ENCODE measurements at places on chromosomes 5 and 9.

DNA sequence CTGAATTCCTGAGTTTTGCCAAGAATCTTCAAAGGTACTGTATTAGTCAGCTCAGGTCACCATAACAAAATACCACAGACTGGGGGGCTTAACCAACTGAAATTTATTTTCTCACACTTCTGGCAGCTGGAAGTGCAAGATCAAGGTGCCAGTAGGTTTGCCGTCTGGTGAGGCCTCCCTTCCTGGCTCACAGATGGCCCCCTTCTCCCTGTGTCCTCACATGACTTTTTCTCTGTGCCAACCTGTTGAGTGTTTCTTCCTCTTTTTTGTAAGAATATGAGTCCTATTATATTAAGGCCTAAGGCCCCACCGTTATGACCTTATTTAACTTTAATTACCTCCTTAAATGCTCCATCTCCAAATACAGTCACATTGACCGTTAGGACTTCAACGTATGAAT is 156.1 kb upstream of the KIF2A start:
- DNase-seq = no peak

DNA sequence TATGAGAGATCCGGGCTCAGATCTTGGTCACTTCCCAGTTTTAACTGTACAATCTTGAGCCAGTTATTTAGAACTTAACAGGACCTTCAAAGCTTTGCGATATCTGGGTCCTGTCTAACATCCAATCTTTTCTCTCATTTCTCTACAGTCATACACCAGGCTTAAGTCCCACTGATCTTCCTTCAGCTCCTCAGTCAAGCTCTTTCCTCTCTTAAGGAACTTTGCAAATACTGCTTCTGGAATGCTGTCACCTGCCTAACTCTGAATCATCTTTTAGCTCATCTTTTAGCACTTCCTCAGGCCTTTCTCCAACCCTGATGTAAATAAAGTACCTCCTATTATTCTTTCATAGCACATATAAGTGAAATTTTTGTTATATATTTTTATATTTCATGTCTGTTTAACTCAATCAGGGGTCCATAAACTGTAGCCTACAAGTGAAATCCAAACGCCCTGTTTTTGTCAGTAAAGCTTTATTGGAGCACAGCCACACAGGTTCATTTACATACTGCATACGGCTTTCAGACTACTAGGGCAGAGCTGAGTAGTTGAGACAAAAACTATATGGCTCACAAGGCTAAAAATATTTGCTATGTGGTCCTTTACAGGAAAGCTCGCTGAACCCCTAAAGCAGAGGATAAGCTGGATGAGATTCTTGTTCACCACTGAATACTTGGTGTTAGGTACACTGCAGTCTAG is 63.5 kb downstream of the MEF2C start:
- no peak for DNase-seq

- DNase-seq = no peak
Observed at GRCh38 chr5:436641-436975, 6.4 kb upstream of the EXOC3 start.

GRCh38 chr5:132556763-132557477 is at the start of gene RAD50:
TSS of gene RAD50 (plus strand) at chr5:132556977. CDS start at chr5:132557325, 348 bp downstream.
- DNase-seq = peak; percentile 43

DNA sequence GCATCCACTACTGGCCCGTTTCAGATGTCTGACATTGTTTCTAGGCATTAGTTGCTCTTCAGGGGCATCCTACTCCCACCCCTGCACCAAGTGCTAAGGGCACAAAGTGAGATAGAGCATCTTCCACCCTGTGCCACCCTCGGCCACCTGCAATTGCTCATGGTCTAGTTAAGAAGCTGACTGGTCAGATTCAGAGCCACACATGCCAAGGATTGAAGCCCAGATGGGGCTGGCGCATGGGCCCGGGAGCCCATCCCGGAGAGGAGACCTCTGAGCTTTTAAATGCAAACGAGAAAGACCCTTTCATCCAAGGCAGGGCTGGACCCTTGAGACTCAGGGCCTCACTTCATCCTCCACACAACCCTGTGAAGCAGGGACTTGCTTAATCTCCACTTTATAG is 28.5 kb downstream of the HRH2 start:
- DNase-seq = no peak

DNA sequence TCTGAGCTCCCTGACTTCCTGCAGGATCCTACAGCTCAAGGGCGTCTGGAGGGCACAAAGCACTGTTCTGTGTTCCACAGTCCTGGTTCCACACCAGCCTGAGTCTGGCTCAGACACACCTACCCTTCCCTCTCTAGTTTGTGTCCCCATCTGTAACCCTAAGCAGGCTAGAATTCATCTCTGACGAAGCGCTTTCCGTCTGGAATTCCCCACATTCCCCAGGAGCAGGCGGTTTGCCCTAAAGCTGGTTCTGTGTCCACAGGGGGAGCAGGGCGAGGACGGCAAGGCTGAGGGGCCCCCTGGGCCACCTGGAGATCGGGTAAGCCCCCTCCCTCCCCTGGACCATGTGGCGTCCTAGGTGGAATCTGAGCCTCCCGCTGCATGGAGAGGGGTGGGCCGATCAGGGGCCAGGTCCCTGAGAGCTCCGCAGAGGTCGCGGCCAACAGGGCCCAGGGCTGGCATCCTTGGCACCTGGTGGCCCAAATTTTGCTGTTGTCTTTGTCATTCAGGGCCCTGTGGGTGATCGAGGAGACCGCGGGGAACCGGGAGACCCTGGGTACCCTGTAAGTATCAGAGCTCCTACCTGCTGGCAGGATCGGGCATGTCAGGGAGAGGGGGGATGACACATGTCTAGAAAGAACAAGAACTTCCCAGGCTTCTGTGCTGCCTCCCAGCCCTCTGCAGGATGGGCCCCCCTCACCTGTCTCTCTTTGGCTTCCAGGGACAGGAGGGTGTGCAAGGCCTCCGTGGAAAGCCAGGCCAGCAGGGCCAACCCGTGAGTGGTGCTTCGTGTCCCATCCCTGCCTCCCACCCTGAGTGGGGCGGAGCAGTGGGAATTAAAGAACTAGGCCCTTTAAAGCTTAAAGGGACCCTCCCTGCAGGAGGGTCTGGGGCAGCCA is 34.5 kb upstream of the ORM1 start:
- DNase-seq = peak; percentile 34

DNA sequence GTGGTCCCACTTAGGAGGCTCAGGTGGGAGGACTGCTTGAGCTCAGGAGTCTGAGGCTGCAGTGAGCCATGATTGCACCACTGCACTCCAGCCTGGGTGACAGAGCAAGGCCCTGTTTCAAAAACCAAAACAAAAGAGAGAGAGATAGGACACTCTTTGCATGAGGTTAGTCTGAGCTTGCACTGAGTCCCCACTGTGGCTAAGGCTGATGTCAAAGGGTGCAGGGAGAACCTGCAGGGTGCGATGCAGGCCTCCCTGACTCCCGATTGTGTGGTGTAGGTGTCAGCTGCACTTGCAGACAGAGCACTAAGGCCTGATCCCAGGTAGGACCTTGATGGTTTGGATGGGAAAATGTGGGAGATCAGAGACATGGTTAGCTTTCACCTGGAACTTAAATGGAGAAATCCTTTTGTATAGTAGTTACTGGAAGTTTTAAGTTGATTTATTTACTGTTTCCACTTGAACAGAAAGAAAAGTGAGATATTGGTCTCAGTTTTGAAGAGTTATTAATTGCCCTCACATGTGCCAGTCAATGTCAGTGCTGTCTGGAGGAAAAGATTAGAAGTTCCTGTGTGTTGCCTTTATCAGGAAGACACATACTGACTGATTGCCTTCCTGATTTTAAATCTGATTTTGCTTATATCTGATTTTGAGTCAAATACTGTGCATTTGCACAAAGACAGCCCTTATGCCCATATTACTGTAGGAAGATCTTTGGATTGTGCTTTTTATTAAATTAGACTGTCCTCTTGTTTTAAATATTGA is 260.0 kb downstream of the MAST4 start:
- no peak for DNase-seq

- DNase-seq = no peak
Observed at GRCh38 chr5:60535198-60535597, 164.8 kb downstream of the DEPDC1B start.

- no peak for DNase-seq
Observed at GRCh38 chr5:12861886-12862654, 957.8 kb upstream of the CTNND2 start.

DNA sequence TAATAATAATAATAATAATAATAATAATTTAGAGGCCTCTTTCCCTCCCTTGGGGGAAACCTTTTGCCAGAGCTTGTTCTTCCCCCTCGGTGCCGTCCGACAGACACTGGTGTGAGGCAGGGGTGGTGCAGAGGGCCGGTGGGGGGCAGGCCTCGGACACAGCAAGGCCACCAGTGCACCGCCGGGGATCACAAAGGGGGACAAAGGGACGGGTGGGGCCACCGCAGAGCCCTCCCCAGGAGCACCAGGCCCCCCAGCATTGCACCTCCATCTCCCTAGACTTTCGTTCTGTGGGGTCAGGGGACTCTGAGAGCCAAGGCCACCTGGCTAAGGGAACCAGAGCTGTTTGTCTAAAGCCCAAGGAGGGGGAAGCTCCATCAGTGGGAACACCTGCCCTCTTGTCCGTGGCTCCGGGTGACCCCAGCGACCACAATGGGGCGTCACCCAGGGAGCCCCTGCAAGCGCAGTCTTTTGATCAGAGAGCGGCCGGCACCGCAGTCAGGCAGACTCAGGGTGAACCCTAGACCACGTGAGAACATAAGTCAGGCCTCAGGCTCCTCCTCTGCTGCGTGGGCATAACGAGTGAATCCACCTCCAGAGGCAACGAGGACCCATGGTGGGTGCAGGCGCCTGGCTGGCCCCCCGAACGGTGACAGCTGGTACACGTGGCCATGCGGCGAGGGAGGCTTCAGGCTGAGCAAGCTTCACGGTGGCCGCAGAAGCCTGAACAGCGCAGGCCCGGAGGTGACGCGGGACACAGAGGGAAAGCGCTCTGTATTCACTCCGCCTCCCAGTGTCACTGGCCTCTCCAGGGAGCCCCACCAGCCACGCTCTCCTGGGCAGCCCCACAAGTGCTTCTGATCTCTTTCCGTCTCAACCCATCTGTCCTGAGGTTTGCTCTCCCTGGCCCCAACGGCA is 12.0 kb upstream of the QSOX2 start:
- DNase-seq = no peak

GRCh38 chr5:52685566-52685965 is 102.2 kb upstream of the ITGA1 start:
- DNase-seq = no peak

DNA sequence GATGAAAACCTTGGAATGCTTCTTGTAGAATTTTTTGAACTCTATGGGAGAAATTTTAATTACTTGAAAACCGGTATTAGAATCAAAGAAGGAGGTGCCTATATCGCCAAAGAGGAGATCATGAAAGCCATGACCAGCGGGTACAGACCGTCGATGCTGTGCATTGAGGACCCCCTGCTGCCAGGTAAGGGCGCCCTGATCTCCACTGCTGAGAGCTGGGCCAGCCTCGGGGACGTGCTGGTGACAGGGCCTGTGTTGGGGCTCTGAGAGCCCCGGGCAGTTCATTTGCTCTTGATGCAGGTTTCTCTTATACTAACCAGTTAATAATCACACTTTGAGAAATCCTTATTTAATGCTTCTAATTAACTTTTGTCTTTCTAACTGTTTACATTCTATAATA is 33.0 kb downstream of the TENT4A start:
- DNase-seq = no peak

- DNase-seq = no peak
Observed at GRCh38 chr9:110064803-110065202, 143.2 kb downstream of the C9orf152 start.

- no peak for DNase-seq
Observed at GRCh38 chr5:132001647-132002561, 9.6 kb downstream of the ACSL6 start.

DNA sequence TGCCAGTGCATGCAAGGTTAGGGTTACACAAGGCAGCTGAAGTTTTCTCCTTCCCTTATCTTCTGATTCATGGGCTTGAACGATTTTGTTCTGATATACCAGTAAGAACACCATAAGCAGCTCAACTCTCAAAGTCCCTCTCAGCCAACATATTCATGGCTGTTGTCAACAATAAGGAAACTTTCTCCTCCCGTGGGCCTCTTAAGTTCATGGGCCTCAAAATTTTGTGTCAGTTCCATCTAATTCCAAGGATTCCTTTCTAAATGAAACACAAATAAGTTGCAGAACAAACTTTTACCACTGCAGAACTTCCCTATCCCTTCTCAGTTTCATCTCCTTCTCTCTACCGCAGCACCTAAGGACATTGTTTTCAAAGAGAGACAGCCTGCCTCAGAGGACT is 23.6 kb upstream of the CAST start:
- DNase-seq = no peak

DNA sequence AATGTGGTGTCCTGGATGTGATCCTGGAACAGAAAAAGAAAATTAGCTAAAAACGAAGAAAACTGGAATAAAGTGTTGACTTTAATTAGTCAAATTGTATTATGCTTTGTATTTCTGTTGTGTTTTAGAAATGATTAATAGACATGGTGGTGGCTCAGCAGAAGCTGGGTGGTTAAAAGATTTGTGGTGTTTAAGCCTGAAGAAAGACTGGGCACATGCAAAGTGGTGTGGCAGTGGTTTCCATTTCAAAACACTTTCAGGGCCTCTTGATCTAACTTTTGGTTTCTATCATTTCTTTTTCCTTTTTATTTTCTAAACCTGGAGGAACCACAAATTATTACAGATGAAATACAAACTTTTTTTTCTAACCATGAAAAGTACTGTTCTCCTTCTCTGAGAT is 44.1 kb downstream of the ADGRV1 start:
- DNase-seq = no peak

DNA sequence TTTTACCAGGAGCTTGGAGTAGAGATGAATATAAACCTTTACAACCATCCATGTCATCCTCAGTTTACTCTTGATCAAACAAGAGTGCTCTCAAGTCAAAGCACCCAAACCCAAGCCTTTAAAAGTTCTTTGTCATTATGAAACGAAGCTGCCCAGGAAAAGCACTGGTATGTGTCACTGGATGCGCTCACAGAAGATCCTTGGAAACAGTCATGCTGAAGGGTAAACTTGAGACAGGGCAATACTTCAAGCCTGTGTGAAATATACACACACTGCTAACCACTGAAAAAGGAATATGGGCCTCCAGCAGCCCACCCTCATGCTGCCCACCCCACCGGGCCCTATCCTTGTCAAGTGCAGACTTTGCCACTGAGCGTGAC is 84.5 kb downstream of the PRRT1B start:
- no peak for DNase-seq

DNA sequence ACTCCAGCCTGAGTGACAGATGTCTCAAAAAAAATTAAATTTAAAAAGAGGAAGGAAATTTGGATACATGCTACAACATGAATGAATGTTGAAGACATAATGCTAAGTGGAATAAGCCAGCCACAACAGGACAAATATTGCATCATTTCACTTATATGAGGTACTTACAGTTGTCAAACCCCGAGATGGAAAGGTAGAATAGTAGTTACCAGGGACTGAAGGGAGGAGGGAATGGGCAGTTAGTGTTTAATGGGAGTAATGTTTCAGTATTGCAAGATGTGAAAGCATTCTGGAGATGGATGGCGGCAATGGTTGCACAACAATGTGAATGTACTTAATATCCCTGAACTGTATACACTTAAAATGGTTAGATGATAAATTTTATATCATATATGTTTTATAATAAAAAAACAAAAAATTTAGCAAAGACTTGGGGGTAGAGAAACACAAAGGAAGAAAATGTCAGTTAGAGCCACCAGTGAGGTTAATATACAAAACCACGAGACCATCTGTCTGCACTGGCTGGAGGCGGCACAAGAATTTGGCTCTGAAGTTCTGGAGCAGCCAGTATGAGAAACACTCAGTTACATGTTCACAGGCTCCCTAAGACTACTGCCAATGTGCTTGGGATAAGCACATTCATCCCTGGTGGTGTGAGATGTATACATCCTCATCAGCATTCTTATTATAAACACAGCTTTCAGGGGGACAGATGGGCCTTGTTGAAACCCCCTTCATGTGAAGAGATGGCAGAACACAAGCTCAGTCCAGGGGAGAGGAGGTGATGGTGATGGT is 37.0 kb upstream of the RPS23 start:
- no peak for DNase-seq
